ENCODE measurements at places on chromosomes 12 and 14.
A peak's percentile ranks its signal among the peaks of the same experiment; 100 is the strongest.

- no peak for DNase-seq
These were observed 17.6 kb upstream of the SRP54 start for GRCh38 chr14:34964977-34965764.

DNA sequence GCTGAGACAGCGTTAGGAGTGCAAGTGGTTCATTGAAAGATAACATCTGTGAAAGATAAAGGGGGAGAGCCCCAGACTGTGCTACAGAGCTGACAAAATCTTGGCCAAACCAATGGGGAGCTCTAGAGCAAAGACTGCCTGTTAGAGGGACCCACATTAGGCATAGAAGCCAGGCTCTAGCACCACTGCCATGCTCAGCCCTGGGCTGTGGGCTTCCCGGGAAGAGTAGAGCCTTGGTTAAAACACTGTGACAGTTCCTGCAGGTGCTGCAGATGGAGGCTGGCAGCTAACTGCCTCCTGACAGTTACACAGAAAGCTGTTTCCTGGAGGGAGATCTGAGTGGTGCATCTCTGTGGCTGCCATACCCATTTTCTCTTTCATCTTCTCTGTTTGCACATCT lies 23.0 kb downstream of the TSHR start:
- DNase-seq = no peak

GRCh38 chr12:101564912-101565311 lies 29.9 kb upstream of the MYBPC1 start:
- no peak for DNase-seq

- DNase-seq = no peak
These were observed 12.3 kb upstream of the FBXO21 start for GRCh38 chr12:117202556-117202955.

GRCh38 chr14:53330441-53330840 lies 177.3 kb upstream of the DDHD1 start:
- no peak for DNase-seq

GRCh38 chr12:460261-461230 lies 807 bp downstream of the B4GALNT3 start:
- peak; percentile 17 for DNase-seq

DNA sequence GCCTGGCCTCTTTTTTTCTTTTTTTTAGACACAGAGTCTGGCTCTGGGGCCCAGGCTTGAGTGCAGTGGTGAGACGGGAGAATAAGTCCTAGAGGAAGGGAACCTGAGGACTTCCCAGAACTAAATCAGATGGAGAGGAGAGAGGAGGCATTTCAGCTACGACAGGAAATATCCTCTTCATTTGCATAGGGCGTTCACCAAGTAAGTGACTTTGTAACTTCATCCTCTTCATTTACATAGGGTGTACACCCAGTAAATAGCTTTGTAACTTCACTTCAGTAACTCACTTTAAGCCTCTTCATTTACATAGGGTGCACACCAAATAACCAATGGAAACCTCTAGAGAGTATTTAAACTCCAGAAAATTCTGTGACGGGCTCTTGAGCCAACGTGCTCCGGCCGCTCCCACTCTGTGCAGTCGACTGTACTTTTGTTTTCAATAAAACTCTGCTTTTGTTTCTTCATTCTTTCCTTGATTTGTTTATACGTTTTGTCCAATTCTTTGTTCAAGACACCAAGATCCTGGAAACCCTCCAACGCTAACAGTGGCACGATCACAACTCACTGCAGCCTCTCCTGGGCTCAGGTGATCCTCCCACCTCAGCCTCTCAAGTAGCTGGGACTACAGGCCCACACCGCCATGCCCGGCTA lies 21.4 kb upstream of the ANKRD9 start:
- DNase-seq = peak; percentile 39

- no peak for DNase-seq
These were observed 59.3 kb upstream of the KCNA5 start for GRCh38 chr12:4984344-4984743.

GRCh38 chr14:100025111-100025510 lies 40.1 kb upstream of the EVL start:
- no peak for DNase-seq

DNA sequence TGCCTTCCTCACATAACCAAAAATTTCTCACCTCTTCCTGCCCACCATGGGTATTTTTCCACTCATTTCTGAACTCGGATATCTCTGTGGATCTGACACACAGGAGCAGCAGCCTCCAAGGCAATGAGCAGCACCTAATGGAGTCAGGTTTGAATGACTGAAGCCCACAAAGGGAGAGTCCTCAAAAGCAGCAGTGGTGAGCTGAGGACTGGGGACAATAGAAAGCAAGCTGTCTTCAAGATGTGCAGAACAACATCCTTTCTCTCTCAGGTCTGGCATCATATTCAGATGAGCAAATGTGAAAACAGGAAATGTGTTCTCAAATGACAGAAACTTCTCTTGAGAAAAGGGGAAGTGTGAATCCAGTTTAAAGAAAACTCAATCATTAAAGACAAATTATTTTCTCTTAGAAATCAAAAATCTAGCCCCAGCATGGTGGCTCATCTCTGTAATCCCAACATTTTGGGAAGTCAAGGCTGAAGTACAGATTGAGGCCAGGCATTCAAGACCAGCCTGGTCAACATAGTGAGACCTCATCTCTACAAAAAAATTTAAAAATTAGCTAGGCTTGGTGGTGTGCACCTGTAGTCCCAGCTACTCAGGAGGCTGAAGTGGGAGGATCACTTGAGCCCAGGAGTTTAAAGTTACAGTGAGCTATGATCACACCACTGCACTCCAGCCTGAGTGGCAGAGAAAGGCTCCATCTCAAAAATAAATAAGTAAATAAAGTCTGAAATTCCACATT lies 54.2 kb downstream of the C12orf42 start:
- peak; percentile 82 for DNase-seq

DNA sequence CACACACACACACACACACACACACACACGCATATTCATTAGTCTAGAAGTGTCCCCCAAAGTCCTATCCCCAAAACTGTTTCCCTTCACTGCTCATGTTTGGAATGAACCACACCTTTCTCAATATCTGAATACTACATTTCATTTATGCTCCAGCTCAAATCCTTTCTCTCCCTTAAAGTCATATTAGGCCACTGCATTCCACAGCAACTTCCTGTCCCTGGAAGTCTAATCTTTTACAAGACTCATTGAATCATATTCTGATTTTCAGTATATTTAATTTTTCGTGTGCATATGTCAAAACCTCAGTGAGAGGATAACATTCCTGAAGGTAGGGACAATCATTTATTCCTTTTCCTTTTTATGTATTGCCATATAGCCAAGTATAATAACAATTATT lies 155.6 kb upstream of the LMNTD1 start:
- DNase-seq = no peak

- no peak for DNase-seq
These were observed 598.4 kb downstream of the RPL10L start for GRCh38 chr14:46053221-46053620.

DNA sequence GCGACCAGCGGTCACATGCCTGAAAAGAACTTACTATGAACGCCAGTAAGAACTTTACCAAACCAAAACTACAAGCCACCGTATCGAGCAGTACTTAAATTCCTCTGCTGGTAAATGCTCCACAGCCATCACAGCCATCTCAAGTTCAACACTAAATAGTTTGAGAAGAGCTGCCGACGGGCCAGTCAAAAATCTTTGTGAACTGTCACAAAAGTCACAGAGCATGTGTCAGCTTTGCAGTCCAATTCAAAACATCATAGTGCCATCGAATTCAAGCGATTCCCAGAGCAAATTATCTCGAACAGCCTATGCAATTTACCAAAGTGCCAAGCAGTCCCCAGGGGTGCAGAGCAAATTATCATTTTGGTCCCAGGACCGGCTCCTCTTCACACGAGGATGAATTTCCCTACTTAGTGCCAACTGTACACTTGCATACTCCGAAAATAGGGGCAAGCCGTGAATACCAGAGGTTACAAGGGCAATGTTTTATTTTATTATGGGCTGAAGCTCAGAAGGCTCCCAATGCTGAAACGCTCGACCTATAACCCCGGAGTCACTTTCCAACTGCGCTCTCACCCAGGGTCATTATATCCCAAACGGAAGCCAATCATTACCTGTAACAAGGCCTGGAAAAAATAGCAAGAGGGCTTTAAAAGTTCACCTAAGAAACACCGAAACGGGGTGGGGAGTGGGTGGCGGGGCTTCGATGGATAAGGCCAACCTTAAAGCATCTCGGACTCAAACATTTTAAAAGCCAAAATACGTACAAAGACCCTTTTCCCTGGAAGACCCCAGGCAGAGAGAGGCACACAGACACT lies 1.1 kb downstream of the LRP6 start:
- peak; percentile 8 for DNase-seq

DNA sequence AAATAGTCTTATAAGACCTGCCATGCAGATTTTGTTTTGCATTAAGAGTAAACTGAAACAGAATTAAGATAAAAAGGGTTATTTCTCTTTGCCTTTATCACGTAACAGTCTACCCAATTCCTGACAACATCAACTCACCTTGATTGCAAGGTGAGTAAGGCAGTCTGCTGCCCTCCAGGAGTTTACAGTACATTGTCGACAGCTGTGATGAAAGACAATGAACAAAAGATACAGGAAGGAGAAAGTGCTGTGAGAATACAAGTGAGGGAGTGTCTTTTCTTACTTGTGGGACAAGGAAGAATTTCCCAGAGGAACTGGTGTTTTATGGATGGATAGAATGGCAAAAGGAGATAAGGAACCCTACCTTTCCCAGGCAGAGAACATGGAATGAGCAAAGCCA lies 101.0 kb downstream of the RTN1 start:
- DNase-seq = no peak

GRCh38 chr12:54378796-54379397 lies 5.6 kb downstream of the ZNF385A start:
- no peak for DNase-seq

- DNase-seq = no peak
These were observed 2.2 kb downstream of the ATP6V1D start for GRCh38 chr14:67357186-67357968.
